ENCODE measurements at places on chromosomes 7 and 10.

GRCh38 chr7:22569586-22570321, 69.8 kb upstream of the STEAP1B start:
- DNase-seq, result peak; percentile 32

GRCh38 chr7:104327534-104327933, 869 bp upstream of the LHFPL3 start:
- DNase-seq, result no peak

DNA sequence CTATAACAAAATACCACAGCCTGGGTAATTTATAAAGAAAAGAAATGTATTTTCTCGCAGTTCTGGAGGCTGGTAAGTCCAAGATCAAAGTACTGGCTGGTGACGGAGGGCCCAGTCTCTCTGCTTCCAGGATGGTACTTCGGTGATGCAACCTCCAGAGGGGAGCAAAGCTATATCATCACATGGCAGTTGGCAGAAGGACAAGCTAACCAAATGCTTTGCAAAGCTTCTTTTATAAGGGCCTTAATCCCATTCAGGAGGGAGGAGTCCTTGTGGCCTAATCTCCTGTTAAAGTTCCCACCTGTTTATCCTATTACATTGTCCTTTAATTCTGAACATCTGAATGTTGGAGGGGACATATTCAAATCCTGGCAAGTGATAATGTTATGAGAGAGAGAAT, 134.1 kb upstream of the SP4 start:
- DNase-seq, result no peak

- DNase-seq, result no peak
Observed at GRCh38 chr7:44530990-44531389, 10.1 kb downstream of the NPC1L1 start.

GRCh38 chr10:73095481-73096021, 1.1 kb downstream of the P4HA1 start:
- no peak for DNase-seq

- peak; percentile 34 for DNase-seq
Observed at GRCh38 chr7:93799750-93800357, 90.7 kb downstream of the TFPI2 start.

DNA sequence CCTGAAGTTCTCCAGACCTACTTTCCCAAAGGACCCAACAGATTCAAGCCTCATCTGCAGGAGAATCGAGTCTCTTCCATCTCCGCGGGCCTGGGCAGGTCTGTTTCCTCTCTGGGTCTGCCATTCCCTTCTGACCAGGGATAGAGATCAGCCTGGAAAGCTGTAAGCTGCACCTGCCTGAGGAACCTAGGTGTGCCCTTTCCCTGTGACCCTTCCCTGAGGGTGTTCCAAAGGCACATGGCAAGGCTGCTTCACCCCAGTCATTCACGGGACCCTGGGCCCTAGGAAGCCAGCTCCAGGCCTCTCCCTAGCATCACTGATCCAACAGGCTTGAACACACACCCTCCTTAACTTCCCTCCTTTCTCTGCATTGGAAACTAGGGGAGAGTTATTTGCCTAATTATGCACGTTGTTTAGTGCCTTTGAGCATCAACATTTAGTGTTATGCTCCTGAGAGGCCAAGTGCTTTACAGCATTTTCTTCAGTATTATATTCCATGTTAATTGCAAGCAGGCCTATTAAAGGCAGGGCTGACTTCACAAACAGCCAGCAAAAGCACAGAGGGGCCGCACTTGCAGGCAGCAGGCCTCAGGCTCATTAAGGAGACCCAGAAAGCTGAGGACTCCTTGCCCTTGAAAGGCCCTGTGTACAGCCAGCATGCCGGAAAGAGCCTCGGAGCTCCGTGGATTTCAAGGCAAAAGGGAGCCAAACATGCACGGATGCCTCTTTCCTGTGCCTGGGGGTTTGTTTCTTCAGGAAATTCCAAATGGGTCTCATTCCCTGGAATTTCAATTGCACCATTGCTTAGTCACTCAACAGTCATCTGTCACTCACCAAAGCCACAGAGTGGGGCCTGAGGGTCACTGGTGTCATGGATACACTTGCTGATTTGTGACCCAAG, 91.0 kb upstream of the FAM20C start:
- DNase-seq, result peak; percentile 10

GRCh38 chr7:1053002-1053411, 8.7 kb downstream of the GPR146 start:
- peak; percentile 79 for DNase-seq

DNA sequence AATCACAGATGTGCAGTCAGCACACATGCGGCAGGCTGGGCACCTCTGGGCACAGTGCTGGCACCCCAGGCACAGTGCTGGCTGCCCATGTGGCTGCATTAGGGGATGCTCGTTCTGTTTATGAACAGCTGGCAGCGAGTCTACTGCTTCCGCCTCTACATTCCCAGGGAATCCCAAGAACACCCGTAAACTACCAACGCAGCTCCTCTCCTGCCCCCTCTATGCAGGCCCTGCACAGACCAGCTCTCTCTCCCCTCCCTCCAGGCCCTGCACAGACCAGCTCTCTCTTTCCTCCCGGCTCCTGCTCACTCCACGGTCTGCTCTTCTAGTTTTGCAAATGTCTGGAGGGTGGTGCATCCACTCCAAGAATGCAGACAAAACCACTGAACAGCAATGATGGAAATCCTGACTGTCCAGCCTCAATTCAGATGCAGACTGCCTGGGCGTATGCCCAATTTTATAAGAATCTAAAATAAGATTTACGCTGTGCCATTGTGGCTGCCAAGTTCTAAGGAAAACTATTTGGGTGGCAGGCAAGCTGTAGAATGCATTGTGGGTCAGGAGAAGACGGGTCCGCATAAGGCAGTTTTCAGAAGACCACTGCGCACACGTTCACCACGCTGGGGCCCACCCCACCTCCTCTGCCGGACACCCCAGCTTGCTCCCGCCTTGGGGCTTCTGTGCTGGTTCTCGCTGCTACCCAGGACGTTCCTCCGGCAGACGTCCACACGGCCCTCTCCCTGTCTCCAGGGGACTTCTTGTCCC, 234.6 kb downstream of the ZMYND11 start:
- no peak for DNase-seq

GRCh38 chr10:88063861-88064557, 200.6 kb downstream of the PTEN start:
- DNase-seq, result no peak

DNA sequence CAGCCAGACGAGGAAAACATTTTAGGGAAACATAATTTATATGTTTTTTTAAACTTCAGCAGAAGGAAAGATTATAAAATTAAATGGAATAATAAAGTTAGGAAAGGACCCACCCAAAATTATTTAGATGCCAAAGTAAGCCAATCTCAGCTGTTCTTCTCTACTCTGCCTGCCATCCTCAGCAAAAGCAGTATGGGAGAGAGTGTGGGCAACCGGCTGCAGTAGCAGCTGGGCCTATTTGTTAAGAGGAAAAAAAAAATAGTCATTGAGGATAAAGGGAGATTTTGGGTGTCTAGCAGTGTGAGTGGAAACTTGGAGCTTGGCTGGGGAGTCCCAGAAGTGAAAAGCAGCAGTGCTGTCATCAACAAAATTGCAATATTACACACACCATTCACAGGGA, 15.4 kb downstream of the SEMA3E start:
- DNase-seq, result no peak

DNA sequence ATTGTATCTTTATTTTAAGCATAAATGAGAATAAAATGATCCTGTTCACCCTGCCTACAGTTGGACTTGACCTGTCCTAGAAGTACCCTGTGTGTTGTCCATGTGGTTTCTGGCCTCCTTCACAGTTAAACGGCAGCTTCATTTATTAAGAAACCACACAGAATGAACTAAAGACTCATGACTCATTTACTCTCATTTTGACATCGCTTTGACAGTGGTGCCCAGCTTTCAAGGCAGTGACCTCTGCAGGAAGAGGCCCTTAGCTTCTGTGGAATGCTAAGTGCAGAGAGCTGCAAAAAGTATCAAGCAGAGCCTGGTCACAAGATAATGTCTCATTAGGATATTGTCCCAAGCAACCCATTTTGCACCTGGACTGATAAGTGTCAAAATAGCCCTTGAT, 93.4 kb downstream of the AVL9 start:
- peak; percentile 79 for DNase-seq

- DNase-seq, result no peak
Observed at GRCh38 chr10:120825878-120826769, 25.0 kb upstream of the WDR11 start.

DNA sequence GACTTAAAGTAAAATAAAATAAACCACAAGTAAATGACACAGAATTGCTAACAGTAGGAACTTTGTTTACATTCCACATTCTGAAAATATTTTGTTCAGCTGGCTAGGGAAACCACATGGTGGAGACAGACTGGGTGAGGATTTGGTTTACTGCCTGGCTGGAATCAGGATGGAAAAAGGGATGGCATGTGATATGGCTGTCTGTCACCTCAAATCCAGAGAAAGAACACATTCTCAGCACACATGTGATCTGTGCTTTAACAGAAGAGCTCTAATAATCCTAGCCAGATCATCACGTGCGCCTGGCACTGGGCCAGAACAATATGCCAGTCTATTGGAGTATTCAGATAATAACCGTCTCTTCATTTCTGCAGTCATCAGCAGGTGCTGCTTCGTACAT, 90.9 kb upstream of the PIP4K2A start:
- peak; percentile 51 for DNase-seq

DNA sequence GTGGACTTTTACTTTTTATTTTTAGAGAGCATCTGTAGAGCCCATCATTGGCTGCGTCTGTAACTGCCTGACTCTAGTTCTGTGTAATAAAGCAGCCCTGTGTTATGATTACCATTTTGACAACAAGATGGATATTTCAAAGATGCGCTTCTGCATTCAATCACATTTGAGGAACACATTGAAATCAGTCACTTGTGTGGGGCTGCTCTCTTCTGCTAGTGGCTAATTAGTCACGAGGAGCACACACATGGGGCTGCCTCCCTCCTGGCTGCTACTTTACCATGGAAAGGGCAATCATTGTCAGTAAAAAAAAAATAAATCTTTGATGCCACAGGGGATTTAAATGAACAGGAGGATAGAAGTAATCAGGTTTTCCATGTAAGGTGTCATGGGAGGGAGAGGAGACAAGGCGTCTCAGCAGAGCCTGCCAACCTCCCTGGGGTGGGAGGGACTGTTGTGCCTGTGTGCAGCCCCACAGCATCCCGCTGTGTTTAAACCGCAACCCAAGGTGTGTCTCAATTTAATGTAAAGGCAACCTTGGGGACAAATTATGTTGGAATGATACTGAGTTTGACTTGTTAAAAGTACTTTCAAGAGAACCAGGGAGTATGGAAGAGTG, 205.2 kb upstream of the COBL start:
- DNase-seq, result no peak

DNA sequence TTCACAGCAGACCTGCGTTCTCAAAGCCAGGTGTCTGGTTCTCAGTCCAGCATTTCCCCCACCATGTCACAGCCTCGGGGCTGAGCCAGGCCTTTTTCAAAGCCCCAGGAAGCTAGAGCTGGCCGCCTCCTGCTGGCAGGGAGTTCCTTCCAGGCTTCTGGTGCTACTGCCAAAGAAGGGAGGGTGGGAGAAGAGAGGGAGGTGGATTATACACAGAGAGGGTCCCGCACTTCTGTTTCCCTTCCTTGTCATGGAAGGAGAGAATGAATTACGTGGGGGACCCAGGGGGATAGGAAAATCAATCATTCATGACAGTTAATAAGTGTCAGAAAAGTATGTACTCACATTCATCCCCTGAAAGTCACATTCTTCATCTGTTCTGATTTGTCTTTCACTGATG, 600 bp upstream of the LGI1 start:
- no peak for DNase-seq

- no peak for DNase-seq
Observed at GRCh38 chr7:41415471-41416207, 287.3 kb downstream of the INHBA start.

DNA sequence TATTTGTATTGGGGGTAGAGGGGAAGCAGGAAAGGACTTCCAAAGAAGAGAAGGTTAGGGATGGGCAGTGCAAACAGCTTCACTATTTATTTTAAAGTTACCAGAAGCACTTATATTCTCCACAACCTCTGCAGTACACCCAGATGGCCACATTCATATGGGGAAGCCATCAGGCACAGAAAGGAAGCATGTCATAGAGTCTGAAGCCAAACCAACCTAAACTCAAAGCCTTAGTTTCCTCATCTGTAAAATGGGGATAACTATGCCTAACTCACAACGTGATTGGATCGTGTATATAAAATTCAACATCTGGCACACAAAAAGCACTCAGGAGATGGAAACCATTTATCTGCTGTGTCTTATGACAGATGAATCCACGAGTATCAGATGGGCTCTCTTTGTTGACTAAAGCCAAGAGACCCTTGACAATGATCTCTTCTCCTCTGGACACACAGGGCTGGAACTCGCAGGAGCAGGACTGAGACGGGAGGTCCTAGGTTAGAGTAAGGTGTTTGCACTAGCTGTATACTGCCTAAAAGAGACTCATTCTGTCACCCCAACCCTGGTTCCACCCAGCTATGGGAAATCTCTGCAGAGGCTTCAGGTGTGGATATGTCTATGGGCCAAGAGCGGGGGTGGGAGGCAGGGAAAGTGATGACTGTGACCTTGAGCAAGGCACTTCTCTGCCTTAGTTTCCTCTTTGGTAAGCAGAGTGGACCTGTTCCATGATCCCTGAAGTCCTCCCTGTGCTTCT, 1.8 kb downstream of the KIAA1549 start:
- no peak for DNase-seq

GRCh38 chr7:46558482-46559193, 637.6 kb upstream of the IGFBP3 start:
- DNase-seq, result no peak

DNA sequence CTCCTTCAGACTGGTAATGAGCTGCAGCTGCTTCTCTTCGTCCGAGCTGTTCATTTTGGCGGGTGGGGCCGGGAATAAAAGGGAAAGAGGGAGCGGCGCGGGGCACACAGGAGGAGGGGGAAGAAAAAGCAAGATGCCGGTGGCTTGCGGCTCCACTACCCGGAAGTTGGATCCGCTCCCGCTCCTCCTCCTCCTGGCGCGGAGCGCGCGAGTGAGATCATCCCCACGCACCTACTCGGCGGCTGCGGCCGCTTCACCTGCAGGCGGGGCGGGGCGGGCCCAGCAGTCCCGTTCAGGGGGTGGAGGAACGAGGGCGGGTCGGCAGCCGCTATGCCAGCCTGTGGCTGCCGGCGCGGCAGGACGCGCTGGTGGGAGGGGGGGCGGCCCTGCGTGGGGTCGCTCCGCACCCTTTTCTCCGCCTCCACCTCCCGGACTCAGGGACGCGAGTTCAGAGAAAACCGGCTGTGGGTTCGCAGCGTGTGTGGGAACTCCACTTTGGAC, at the start of gene SHTN1:
Gene SHTN1, minus strand, starts transcription at position 162 of the 501 bp plus-strand sequence. Its CDS starts 108 bp downstream, at position 54.
- DNase-seq, result no peak

GRCh38 chr10:104767282-104767681, 126.2 kb downstream of the SORCS3 start:
- DNase-seq, result no peak

GRCh38 chr10:84706875-84707274, 378.5 kb downstream of the CCSER2 start:
- no peak for DNase-seq
